ENCODE measurements at places on chromosomes 7 and 10.
A peak's percentile ranks its signal among the peaks of the same experiment; 100 is the strongest.

DNA sequence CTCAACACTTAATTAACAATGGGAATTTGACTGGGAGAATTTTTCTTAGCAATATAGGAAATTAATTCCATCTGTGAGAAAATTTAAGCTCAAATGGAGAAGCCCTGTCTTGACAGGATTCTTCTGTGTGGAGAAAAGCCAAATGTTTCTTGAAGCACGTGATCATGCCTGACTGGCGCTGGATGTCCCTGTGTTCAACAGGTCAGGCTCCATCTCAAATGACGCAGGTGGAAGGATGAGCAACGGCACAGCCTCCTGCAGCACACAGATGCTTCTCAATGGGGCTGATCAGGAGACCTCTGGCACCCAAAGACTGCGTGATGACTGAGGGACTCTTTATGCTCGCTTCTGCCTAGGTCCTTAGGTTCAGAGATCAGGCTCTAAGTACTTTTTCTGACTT, 143.8 kb downstream of the RSU1 start:
- DNase-seq: no peak

DNA sequence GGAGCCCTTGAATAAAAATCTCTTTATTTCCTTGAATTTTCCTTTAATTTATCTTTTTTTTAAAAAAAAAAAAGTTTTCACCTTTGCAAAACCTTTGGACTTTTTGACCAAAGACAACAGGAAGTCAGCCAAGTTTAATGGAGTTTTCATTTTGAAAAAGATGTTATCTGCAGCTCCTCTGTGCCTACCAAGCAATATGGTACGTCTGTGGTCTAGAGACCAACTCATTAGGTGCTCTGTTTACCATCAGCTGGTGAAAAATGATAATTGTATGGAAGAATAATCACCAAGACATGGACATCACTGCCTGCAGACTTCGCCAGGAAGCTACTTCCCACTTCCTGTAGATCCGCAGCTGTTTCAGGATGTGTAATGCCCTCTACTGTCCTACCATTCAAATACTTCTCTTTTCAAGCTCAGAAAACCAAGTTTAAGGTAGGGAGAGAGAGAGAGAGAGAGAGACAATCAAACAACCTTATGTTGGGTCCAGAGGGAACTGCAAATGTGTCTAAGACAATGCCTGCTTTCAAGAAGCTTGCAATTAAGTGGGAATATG, 18.7 kb downstream of the PLXNA4 start:
- no peak for DNase-seq

DNA sequence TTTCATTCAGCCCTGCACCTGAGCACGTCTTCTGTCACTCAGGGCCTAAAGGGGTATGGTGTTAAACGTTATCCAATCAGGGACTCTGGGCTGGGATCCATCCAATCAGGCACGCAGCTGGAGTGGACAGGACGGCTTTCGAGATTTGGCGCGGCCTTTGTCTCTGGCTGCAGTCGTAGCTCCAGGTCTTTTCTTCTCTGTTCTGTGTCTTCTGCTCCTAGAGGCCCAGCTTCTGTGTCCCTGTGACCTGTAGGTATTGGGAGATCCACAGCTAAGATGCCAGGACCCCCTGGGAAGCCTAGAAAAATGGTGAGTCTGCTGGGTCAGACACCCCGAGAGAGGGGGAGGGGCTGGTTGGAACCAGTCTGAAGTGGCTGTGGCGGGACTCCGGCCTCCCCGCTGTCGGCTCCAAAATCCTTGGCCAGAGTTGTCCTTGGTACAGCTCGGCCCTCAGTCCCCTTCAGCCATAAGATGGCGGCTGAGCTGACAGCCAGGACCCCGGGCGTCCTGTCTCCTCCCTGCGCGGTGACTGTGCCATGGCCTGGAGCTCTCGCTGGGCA, 11.7 kb upstream of the ZNF680 start:
- peak; percentile 79 for DNase-seq

- no peak for DNase-seq
Measured at GRCh38 chr7:92584953-92585352, 5.2 kb downstream of the FAM133B start.

- DNase-seq: no peak
Measured at GRCh38 chr10:24519950-24520349, 203.7 kb downstream of the ARHGAP21 start.

DNA sequence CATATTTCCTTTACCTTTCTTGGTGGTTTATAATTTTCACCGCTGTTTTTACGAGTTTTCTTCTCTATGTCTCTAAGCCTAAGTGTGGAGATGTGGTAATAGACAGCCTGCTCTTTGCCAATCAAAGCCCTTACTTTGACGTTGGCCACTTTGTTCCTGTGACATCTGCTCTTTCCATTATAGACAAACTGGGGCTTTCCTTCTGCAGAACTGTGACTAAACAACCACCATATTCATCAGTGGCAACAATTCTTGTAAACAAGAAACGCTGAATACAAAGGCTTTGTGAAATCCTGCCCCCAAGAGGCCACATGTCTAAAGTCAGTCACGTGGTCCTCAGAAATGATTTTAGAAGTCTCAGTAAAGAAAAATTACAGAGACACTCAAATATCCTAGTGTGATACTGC, 59.6 kb upstream of the CAPZA2 start:
- no peak for DNase-seq

Measured in left ventricle myocardium superior (tissue), 1 donor.